ENCODE measurements at places on chromosomes 4 and X.

DNA sequence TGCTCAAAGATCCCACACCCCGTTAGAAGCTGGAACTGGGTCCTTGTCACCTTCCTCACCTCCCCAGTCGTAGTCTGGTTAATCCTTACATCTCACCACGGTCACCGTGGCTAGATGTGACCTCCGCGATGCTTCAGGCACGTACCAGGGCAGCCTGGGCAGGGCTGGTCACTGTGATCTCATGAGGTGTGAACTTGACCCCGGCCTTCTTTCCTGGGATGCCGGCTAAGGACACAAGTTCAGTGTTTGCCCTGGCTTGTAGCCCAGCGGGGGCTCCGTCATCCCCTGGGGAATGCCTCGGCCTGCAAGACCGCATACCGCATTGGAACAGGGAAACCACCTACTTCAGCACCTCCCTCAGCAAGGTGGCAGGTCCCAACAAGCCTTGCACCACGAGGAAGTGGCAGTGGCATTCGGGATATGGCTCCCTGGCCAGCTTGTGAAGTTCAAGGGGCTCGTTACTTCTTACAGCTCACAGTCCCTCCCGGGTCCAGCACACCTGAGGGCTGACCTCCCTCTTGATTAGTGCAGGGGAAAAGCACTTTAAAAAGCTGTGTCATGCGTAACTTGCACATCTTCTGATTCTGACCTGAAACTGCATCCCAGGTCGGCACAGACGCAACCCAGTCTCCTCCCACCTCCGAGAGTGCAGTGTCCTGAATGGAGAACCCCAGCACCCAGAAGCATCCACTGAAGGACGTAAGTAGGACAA, 25.9 kb downstream of the NOP14 start:
- H3K4me1 ChIP-seq, result peaks cover 34% of the 10 kb centered on the region
- H3K27ac ChIP-seq, result peak overlapping the region; percentile 88
- peaks cover 59% of the 10 kb centered on the region for H3K36me3 ChIP-seq
- H3K27me3 ChIP-seq, result no peaks in the 10 kb centered on the region
- DNase-seq, result no peak

GRCh38 chr4:5421416-5421815, 286.9 kb downstream of the EVC2 start:
- no peak for DNase-seq
- no peak overlapping the region for H3K4me3 ChIP-seq
- H3K36me3 ChIP-seq, result no peaks in the 10 kb centered on the region
- no peak overlapping the region for H3K27ac ChIP-seq

DNA sequence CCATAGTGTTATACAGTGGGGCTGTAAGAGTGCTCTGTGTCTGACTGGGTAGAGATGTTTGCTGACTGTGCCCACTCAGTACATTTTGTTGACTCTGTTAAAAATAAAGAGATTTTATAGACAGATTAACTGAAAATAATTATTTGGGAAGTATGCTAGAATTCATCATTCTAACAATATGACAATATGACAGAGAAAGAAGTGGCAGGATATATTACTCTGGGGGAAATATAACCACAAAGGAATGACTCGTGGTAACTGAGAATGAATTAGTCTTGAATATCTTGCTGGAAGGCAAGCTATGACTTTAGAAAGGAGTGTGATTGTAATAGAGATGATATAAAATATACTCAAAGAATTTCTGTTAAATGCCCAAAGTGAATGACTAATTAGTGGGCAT, 46.8 kb downstream of the TMEM165 start:
- H3K27me3 ChIP-seq, result no peaks in the 10 kb centered on the region
- peaks cover 12% of the 10 kb centered on the region for H3K36me3 ChIP-seq
- DNase-seq, result no peak
- no peak overlapping the region for H3K4me3 ChIP-seq
- H3K27ac ChIP-seq, result no peak overlapping the region

DNA sequence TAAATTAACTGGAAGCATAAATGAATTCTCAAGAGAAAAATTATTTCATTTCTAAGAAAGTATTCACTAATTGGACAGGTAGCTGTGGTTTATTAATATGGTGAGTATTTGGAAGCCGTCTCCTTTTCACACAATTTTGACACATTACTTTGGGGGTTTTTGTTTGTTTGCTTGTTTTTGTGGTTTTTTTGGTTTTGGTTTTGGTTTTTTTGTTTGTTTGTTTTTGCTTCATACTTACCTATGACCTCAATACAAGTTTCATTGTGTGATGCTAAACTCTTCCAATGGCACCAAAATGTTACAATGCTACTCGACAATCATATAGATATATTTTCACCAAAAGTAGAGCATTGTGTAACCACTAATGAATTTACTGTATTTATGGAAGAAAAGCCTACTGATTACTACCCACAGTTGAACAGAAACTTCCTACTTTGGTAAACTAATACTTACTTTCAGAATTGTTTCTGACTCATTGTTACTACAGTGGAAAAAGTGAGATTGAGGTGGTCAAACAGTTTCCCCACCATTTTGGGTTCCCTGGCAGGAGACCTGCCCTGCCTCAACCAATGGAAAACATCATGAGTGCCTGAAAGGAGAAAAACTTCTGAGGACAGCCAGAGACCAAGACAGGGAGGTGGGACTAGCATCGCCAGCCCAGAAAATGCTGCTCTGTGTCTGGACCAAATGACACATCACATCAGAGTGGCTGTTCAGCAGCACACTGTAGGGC, 443.1 kb downstream of the HNRNPD start:
- no peaks in the 10 kb centered on the region for H3K36me3 ChIP-seq
- DNase-seq, result peak; percentile 33
- H3K4me3 ChIP-seq, result no peak overlapping the region
- peaks cover 11% of the 10 kb centered on the region for H3K4me1 ChIP-seq
- H3K27me3 ChIP-seq, result peaks cover 9% of the 10 kb centered on the region

- H3K27me3 ChIP-seq, result no peaks in the 10 kb centered on the region
- no peak overlapping the region for H3K27ac ChIP-seq
- DNase-seq, result no peak
- peaks cover 39% of the 10 kb centered on the region for H3K36me3 ChIP-seq
- H3K4me3 ChIP-seq, result peak overlapping the region; percentile 26
Observed at GRCh38 chr4:39970671-39971640, 6.8 kb downstream of the PDS5A start.

- no peak overlapping the region for H3K4me3 ChIP-seq
- no peaks in the 10 kb centered on the region for H3K36me3 ChIP-seq
- DNase-seq, result no peak
- no peaks in the 10 kb centered on the region for H3K27me3 ChIP-seq
Observed at GRCh38 chrX:87895421-87895820, 377.8 kb downstream of the KLHL4 start.

DNA sequence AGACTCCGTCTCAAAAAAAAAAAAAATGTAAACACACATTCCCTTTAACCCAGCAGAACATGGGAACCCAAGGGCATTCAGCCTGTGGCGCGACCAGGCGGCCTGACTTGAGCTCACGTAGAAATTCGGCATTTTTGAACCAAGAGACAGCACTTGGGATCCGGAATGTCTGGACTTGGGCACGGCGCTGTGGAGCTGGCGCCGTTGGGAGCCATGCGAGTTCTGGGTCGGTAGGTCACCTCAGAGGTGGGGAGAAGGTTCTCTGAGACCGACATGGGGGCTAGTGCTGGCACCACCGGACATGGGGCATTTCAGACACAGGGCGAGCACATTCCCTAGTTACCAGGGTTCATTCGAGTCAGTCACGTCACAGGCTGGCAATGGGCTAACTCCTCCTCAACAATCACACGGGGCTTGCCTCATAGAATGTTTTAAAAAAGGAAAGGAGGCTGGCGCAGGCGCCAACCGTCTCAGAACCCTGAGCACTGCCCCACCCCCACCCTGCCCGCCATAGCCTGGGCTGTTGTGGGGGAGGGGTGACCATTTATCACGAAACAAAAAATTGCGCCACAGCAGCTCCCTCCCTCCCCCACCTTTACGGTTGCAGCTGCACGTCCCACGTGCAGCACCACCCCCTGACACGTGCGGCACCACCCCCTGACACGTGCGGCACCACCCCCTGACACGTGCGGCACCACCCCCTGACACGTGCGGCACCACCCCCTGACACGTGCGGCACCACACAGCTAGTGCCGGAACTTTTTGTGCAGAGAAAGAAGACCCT, at the start of gene TEX28:
TSS of gene TEX28 (minus strand) at position 334 of the 784 bp plus-strand sequence. CDS start 3,007 bp downstream, outside the sequence.
- H3K4me3 ChIP-seq, result no peak within 1 kb of the TSS
- H3K4me1 ChIP-seq, result peaks cover 3% of the 10 kb centered on the region

- peaks cover 7% of the 10 kb centered on the region for H3K4me1 ChIP-seq
- DNase-seq, result no peak
- H3K27me3 ChIP-seq, result peaks cover 5% of the 10 kb centered on the region
- no peak overlapping the region for H3K27ac ChIP-seq
- H3K36me3 ChIP-seq, result no peaks in the 10 kb centered on the region
Observed at GRCh38 chr4:121978172-121978516, 26.3 kb upstream of the TRPC3 start.

DNA sequence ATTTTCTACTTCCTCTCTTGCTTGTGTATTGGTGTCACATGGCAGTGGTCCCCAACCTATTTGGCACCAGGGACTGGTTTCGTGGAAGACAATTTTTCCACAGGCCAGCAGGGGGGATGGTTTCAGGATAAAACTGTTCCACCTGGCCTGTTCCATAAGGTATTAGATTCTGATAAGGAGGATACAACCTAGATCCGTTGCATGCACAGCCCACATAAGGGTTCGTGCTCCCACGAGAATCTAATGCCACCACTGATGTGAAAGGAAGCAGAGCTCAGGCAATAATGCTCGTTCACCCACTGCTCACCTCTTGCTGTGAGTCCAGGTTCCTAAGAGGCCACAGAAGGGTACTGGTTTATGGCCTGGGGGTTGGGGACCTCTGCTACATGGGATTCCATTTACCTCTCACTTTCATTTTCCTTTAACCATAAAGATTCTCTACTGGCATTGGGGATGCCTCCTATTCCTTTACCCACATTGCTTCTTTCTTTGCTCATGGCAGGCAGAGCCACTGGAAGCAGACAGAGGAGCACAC, 38.1 kb downstream of the SEC31A start:
- H3K36me3 ChIP-seq, result peaks cover 26% of the 10 kb centered on the region
- peaks cover 6% of the 10 kb centered on the region for H3K4me1 ChIP-seq
- no peak overlapping the region for H3K27ac ChIP-seq
- no peaks in the 10 kb centered on the region for H3K27me3 ChIP-seq
- DNase-seq, result no peak

DNA sequence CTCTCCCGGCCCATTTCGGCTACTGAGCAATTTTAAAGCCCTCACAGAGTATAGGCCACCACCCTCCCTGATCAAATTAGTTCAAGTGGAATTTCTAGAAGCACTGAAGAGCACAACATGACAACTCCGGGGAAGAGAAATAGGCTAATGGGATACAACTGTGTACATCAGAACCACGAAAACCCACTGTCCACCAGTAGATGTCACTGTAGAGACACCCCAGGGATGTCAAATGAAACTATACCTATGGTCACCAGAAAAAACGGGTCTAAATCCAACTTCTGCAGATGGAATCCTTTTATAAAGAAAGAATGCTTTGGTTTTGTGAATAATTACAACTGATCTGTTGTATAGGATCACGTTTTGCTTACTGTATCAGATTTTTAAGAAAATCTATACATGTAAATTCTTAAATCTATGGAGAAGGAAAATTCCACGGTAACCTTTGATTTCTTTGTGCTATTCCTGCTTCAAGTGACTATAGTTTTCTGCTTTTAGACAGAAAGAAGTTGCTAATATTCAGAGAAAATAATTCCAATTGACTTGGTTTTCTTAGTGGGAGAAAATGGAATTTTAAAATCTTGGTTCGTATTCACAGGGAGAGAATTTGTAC, 29.5 kb upstream of the MAP3K15 start:
- H3K27ac ChIP-seq, result peak overlapping the region; percentile 64
- peaks cover 24% of the 10 kb centered on the region for H3K4me1 ChIP-seq
- no peak overlapping the region for H3K4me3 ChIP-seq
- H3K36me3 ChIP-seq, result peaks cover 26% of the 10 kb centered on the region
- H3K27me3 ChIP-seq, result no peaks in the 10 kb centered on the region

DNA sequence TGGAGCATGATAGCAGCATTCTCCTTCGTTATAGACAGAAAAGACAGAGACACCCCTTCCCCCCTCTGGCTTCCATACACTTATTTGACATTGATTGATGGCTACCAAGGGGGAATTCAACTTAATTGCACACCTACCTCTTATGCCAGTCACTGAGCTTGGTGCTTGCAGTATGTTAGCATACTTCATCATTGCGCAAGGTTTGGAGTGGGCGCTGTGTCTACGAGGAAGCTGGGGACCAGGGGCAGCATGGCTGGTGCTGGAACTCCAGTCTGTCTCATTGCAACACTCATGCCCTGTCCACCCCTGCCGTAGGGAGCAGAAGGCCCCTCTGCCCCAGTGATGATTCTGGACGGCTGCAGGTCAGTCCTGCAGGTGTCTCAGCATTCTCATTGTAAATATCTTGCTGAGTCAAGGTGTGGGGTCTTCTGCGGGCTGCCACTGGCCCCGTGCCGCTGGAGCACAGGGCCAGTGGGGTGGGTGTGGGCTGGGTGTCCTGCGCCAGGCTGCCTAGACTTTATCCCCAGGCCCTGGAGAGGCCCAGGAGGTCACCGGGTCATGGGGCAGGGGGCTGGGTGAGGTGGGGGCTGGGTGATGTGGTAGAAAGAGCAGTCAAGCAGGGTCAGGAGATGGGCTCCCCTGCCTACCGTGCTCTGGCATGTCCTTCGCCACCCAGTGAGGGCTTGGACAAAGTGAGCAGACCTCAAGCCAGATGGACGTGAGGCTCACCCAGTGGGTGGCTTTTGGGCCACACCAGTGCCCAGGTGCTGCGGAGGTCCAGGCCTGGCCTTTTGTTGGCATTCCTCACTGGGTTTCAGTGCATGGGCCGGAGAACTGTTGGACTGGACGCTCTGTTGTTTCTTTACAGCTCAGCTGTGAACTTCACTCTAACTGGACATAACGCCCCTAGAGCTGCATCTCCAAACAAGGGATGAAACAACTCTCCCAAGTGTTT, 85.5 kb downstream of the PSAPL1 start:
- H3K27me3 ChIP-seq, result peaks cover 3% of the 10 kb centered on the region
- no peak overlapping the region for H3K4me3 ChIP-seq
- no peak for DNase-seq

DNA sequence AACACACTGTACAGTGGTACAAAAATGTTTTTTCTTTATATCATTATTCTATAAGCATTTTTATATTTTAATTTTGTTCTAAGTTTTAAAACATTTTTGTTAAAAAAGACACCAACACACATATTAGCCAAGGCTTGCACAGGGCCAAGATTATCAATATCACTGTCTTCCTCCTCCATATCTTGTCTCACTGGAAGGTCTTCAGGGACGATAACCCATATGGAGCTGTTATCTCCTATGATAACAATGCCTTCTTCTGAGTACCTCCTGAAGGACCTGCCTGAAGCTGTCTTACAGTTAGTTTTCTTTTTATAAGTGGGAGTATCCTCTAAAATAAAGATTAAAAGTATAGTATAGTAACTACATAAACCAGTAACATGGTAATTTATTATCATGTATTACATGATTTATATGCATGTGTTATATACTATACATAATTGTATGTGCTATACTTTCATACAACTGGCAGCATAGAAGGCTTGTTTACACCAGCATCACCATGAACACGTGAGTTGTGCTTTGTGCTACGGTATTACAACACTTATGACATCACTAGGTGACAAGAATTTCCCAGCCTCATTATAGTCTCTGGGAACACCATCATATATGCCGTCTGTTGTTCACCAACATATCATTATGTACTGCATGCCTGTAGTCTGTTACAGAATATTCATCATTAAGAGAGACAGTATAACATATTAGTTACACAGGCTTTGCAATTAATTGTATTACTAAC, 90.7 kb downstream of the WDFY3 start:
- no peak overlapping the region for H3K4me3 ChIP-seq
- no peaks in the 10 kb centered on the region for H3K27me3 ChIP-seq
- no peak overlapping the region for H3K27ac ChIP-seq
- H3K4me1 ChIP-seq, result no peaks in the 10 kb centered on the region

GRCh38 chrX:29788991-29789699, 426.2 kb upstream of the MAGEB2 start:
- no peaks in the 10 kb centered on the region for H3K4me1 ChIP-seq
- H3K27ac ChIP-seq, result no peak overlapping the region
- H3K4me3 ChIP-seq, result no peak overlapping the region
- DNase-seq, result no peak
- no peaks in the 10 kb centered on the region for H3K36me3 ChIP-seq
- no peaks in the 10 kb centered on the region for H3K27me3 ChIP-seq

Measured in activated naive CD8-positive, alpha-beta T cell treated with anti-CD3 and anti-CD28 coated beads for 36 hours (primary cell).